ENCODE measurements at places on chromosomes 2 and 18.

- DNase-seq: no peak
Measured at GRCh38 chr2:230868947-230869913, 4.5 kb downstream of the ITM2C start.

GRCh38 chr2:38152913-38153312, 77.0 kb upstream of the CYP1B1 start:
- no peak for DNase-seq

GRCh38 chr2:191836853-191837769, 9.8 kb downstream of the CAVIN2 start:
- no peak for DNase-seq

DNA sequence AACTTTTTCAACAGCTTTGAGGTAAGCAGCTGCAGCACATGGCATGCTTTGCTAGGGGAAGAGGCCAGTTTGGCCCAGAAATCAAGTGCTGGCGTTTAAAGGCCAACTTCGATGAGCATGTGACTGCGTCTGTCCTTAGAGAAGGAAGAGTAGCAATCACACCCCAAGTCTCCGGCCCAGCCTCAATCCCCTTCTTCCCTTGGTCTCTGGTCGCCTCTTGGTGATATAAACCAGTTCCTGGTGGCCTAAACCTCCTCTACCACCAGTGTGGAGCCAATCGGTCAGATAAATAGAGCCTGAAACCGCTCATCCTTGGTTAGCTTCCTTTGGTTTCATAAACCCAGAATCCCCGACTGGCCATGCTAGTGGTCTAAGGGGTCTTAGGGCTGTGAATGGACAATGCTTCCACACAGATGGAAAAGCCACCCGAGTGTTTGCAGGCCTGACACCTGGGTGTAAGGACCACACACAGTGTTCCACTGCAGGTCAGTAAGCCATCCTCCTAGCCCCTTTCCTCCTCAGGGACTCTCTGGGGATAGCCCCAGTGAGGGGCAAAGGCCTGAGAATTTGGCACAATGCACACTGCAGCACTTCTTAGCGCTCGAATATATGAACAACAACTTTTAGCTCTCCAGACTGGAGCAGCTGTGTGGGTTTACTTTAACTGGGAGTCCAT, 23.0 kb upstream of the COX7A2L start:
- no peak for DNase-seq

GRCh38 chr2:5367321-5367720, 324.9 kb upstream of the SOX11 start:
- DNase-seq: no peak

DNA sequence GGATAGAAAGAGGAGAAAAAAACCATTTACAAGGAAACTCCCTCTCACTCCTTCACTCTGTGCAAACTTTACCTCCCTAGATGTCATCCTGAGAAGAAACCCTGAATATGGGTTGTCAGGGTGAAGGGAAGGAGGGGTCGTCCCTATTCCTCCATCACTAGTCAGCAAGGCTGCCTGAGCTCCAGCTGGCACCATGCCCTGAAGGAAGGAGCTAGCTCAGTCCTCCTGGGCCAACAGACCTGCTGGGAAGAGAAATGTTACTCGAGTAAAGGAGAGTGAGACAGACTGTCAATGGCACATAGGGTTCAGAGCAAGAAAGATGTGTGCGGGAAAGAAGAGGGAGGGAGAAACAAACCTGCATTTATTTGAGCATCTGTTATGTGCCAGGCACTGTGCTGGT, 18.3 kb upstream of the EPAS1 start:
- DNase-seq: no peak

DNA sequence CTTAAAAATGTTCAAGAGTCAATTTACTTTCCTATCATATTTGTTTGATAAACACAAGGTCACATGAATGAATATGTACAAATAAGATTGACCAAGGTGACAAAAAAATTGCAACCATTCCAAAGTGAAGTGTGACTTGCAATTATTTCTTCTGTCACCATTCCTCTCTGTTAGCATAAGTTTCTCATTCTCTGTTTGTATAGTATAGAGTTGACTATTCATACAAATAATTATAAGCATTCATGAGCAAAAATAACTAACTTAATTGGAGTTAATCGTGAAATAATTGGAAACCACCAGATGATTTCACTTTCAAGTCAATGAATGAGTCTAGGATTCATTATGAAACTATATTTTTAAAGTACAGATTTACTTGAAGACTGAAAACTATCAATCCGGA, 42.1 kb downstream of the PGAP1 start:
- no peak for DNase-seq
